Skin of body (tissue), 3 donors: ENCODE measurements at places on chromosomes 11 and 22. TPM values are rescaled to one million over a fixed set of nuclear protein-coding genes. Genes with fewer than 3 reads are reported as not detected.
A peak's percentile ranks its signal among the peaks of the same experiment; 100 is the strongest.

GRCh38 chr11:7787239-7787638 lies 9.5 kb downstream of the OR5P2 start:
- DNase-seq = no peak

DNA sequence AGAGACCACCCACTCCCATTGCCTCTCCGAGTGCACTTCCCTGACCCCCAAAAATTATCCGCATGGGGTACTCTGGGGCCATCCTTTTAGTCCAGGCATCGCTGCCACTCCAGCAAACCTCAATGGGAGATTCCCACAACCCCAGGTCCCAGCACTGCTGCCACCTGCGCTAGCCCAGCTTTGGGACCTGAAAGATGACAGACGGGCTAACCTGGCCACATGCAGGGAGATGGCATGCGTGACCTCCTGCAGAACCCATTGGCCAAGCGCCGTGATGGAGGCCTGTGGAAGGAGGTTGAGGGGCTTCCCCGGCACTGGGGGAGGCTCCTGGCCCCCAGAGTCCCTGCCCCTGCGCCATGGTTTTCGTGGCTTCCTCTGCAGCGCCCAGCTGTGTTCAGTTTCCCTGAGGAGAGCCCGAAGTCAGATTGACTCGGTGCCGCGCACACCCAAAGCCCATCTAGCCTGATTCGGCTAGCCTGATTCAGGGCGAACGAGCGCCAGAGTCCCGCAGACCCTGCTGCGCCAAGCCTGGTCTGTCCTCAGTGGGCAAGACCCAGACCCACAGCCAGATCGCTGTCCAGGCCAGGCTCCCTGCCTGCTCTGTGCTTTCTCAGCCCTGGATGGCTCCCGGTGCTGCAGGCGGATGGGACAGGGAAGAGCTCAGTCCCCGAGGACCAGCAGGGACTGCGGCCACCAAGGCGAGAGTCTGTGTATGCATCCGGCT lies 751 bp upstream of the WNT7B start:
- no peak for DNase-seq

DNA sequence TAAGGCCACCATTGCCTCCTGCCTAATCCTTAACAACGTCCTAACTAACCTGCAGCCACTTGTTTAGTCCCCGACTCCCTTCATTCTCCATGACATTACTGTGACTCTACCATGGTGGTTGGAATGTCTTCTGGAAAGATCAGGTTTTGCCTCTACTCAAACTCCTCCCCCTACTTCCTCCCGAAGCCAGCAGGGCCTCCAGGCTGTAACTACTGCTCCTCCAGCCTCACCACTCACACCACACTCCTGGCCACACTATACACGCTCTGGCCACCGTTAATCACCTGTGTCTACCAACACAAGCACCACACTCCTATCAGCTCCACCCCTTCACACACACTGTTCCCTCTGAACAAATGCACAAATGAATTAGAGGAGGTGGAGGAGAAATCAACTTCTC lies 69.2 kb downstream of the PACSIN2 start:
- DNase-seq = no peak

DNA sequence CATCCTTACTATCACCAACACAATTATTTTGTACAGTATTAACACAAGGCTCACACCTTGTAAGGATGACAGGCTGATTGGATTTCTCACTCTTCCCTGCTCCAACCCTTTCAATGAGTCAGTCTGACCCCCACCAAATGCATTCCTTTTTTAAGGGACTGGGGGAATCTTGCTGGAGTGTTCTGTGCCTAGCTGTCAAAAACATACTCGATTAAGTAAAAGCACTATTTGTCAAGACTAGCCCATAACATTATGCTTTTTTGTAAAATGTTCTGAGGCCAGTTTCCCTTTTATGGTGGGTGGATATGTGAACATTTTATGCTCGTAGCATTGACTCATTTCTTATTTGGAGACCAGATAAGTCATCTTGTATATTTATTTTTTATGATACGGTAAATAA lies 87.2 kb downstream of the PDHX start:
- DNase-seq = no peak

- no peak for DNase-seq
Measured at GRCh38 chr22:33792832-33793231, 127.4 kb downstream of the LARGE1 start.

- DNase-seq = peak; percentile 58
Measured at GRCh38 chr22:38398609-38399461, 56.2 kb downstream of the KCNJ4 start.

Gene BAIAP2L2
- 0.59 TPM for total RNA-seq

DNA sequence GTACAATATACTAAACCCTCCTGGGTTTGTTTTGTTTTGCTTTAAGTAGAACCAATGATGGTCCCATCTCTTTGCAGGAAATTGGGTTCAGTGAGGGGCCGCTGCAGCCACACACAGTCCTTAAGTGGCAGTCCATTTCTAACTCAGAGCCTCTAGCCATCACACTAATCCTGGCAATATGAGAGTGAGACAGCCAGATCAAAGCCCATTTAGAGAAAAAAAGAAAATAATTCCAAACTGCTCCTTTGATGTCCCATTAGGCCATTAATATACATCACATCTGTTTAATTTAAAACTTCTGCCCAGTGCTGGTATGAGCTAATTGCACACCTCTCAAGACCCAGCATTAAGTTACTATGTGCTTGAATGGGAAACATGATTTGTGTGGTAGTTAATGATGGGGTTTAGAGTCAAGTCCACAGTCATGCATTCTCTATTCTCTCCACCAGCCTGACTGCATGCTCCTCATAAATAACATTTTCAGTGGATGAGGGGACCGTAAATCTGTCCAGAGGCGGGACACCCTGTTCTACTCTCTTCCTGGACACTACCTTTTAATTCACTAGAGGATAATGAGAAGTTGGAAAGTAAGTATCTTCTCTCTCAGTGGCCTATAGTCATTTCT lies 53.8 kb upstream of the BIRC3 start:
- no peak for DNase-seq

DNA sequence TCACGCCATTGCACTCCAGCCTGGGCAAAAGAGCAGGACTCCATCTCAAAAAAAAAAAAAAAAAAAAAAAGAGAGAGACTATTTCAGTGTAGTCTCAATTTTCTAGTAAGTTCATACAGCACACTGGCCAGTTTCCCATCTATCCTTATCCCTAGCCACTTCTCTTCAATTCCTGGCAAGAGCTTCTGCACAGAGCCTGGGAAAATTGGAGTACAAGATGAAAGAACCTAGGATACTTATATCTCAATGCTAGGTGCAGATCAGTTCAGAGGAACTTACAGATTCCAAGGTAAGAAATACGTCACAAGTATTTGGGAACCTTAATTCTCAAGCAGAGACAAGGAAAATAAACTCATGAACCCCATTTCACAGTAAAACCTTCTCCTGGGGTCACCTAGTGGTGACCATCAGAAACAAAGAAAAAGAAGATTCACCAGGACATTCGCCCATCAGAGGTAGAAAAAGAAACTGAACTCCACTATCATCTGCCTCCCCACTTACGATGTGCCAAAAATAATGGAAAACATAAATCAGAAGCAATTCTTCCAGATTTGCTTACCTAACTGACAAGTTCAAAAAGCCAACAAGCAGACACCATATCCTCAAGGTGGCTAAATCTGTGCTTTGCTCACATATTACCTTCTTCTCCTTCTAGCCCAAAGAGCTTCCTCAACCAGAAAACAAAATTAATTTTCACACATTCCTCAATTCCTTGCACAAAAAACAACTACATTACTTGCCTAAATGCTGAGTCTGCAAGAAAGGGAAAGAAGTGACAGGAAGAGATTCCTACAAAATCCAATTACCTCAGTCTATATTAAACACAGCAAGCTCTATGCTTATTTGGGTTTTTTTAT lies 4.9 kb downstream of the DENND5A start:
- DNase-seq = no peak

Gene DDIAS
- total RNA-seq = 3.3 TPM

- peak; percentile 65 for DNase-seq
Measured at GRCh38 chr11:133834682-133835592, 10.4 kb downstream of the SPATA19 start.
